PC-3 (cell line): ENCODE measurements at places on chromosomes 1 and 21. TPM values are rescaled to one million over a fixed set of nuclear protein-coding genes. Genes with fewer than 3 reads are reported as not detected.

- no peaks in the 10 kb centered on the region for H3K27me3 ChIP-seq
- peaks cover 81% of the 10 kb centered on the region for H3K36me3 ChIP-seq
- H3K4me3 ChIP-seq: peak overlapping the region; percentile 80
- DNase-seq: no peak
These were observed 4.2 kb downstream of the SFPQ start for GRCh38 chr1:35188578-35189392.

- no peaks in the 10 kb centered on the region for H3K4me1 ChIP-seq
- no peak overlapping the region for H3K4me3 ChIP-seq
- no peaks in the 10 kb centered on the region for H3K27me3 ChIP-seq
- no peaks in the 10 kb centered on the region for H3K36me3 ChIP-seq
These were observed 127.6 kb upstream of the DAB1 start for GRCh38 chr1:57551476-57551875.

DNA sequence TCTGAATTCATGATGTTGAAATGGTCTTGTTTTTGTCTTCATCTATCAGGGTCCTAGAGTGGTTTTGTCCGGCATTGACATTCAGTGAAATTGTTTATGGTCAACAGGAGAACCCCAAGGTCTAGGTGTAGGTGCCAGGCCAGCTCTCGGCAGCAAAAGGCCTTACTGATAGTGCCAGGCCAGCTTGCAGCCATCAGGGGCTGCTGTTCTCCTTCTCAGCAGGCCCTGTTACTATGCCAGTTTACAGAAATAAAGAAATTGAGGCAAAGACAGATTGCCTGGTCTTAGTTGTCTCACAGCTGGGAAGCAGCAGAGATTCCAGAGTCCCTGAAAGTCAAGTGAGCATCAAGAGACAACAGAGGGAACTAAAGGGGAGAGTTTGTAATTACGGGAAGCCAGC, 12.0 kb downstream of the HMGB4 start:
- no peak overlapping the region for H3K27ac ChIP-seq
- H3K36me3 ChIP-seq: no peaks in the 10 kb centered on the region
- no peak overlapping the region for H3K4me3 ChIP-seq
- H3K4me1 ChIP-seq: no peaks in the 10 kb centered on the region

E2F2 gene
- 7.0 and 8.3 TPM in 2 replicates for total RNA-seq

HOOK1 gene
- total RNA-seq: 5.0 TPM in 2 replicates

DNA sequence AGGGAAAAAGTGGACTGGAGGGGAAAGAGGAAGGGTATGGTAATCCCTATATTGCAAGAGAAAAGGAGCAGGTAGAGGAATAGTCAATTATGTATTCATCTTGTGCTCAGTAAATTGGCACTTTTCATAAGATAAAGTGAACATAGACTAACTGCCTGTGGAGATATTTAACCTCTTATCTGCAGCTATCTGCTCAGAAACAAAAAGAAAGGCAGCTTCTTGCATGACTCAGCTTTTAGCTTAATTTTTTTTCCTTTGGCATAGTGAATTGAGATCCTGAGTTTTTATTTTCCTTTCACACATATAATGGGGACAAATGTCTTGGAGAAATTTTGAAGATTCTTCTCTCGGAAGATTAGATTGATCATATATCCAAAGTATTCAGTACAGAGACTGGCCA, 127.6 kb upstream of the F3 start:
- no peak for DNase-seq
- no peak overlapping the region for H3K27ac ChIP-seq
- no peaks in the 10 kb centered on the region for H3K36me3 ChIP-seq
- H3K27me3 ChIP-seq: no peaks in the 10 kb centered on the region
- H3K4me1 ChIP-seq: no peaks in the 10 kb centered on the region

- peak within 1 kb of the TSS; percentile 58 for H3K4me3 ChIP-seq
- H3K27me3 ChIP-seq: no peaks in the 10 kb centered on the region
- DNase-seq: peak; percentile 77
- H3K36me3 ChIP-seq: no peaks in the 10 kb centered on the region
- no peak within 1 kb of the TSS for H3K27ac ChIP-seq
- peaks cover 8% of the 10 kb centered on the region; the same call in 1 of the 2 replicates for H3K4me1 ChIP-seq
These were observed at the start of gene CELSR2 for GRCh38 chr1:109248797-109249629. Gene CELSR2, plus strand, starts transcription at chr1:109249539. Its CDS starts 541 bp downstream, at chr1:109250080.

DNA sequence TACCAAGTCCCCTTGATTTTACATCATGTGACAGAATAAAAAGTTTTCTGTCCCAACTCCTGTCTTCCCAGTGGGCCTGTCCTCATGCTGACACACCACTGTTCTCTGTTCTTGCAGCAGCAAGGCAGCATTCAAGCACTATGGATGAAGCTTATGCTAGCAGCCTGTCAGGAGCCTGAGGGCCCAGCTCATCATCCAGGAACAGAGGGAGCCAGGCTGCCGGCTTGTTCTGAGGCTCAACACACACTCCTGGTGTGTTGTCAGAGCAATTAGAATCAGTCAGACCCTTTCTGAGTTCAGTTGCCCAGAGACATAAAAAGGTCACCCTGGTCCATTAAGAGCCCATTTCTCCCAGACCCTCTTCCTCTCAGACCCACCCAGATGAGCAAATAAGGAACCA, 282.9 kb downstream of the SEC16B start:
- no peak for DNase-seq
- H3K27me3 ChIP-seq: no peaks in the 10 kb centered on the region
- no peak overlapping the region for H3K4me3 ChIP-seq
- no peaks in the 10 kb centered on the region for H3K4me1 ChIP-seq
- H3K27ac ChIP-seq: no peak overlapping the region

GRCh38 chr1:56908619-56909221, 54.1 kb downstream of the C8A start:
- H3K36me3 ChIP-seq: no peaks in the 10 kb centered on the region
- DNase-seq: no peak
- no peak overlapping the region for H3K27ac ChIP-seq
- no peak overlapping the region for H3K4me3 ChIP-seq

GRCh38 chr1:39882152-39882551, 1.2 kb downstream of the TRIT1 start:
- H3K4me3 ChIP-seq: peak overlapping the region; percentile 98
- H3K27ac ChIP-seq: no peak overlapping the region
- H3K27me3 ChIP-seq: no peaks in the 10 kb centered on the region
- peaks cover 13% of the 10 kb centered on the region for H3K4me1 ChIP-seq

GRCh38 chr1:184775329-184775728, 20.7 kb upstream of the EDEM3 start:
- H3K4me3 ChIP-seq: no peak overlapping the region
- H3K27me3 ChIP-seq: no peaks in the 10 kb centered on the region
- no peaks in the 10 kb centered on the region for H3K4me1 ChIP-seq
- no peak for DNase-seq

- no peak for DNase-seq
- no peak overlapping the region for H3K27ac ChIP-seq
- no peak overlapping the region for H3K4me3 ChIP-seq
- H3K36me3 ChIP-seq: no peaks in the 10 kb centered on the region
- peaks cover 16% of the 10 kb centered on the region; the same call in 1 of the 2 replicates for H3K4me1 ChIP-seq
These were observed 79.5 kb upstream of the GREM2 start for GRCh38 chr1:240691501-240691900.

DNA sequence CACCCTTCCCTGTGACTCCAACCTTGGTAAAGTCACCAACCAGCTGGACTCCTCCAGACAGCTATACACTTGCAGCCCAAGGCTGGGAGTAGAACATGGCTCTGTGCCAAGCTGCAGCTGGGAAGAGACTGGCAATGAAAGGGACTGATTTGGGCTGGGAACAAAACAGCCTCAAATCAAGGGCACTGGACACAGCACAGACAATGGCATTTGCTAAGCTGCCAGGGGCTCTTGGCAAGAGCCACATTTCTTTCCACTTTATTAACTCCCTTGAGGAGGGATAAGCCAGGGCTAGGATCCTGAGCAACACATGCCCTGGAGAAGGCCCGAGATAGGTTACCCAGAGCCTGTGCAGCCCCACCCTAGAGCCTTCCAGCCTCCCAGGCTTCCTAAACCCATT, 12.0 kb downstream of the SYT11 start:
- no peaks in the 10 kb centered on the region for H3K27me3 ChIP-seq
- H3K27ac ChIP-seq: no peak overlapping the region
- no peak overlapping the region for H3K4me3 ChIP-seq
- DNase-seq: no peak
- no peaks in the 10 kb centered on the region for H3K4me1 ChIP-seq
- no peaks in the 10 kb centered on the region for H3K36me3 ChIP-seq

RLF gene
- total RNA-seq: 14.7 and 15.1 TPM in 2 replicates

- H3K27me3 ChIP-seq: peaks cover 86% of the 10 kb centered on the region
- no peaks in the 10 kb centered on the region for H3K36me3 ChIP-seq
- H3K4me3 ChIP-seq: no peak overlapping the region
These were observed 120.4 kb upstream of the RAB4A start for GRCh38 chr1:229150518-229150917.

- H3K27me3 ChIP-seq: no peaks in the 10 kb centered on the region
- H3K4me1 ChIP-seq: peaks cover 30% of the 10 kb centered on the region
- H3K27ac ChIP-seq: no peak overlapping the region
- DNase-seq: no peak
These were observed 219.7 kb upstream of the RUNX1 start for GRCh38 chr21:35268817-35269216.

DNASE2B gene
- total RNA-seq: not detected in 2 replicates

DNA sequence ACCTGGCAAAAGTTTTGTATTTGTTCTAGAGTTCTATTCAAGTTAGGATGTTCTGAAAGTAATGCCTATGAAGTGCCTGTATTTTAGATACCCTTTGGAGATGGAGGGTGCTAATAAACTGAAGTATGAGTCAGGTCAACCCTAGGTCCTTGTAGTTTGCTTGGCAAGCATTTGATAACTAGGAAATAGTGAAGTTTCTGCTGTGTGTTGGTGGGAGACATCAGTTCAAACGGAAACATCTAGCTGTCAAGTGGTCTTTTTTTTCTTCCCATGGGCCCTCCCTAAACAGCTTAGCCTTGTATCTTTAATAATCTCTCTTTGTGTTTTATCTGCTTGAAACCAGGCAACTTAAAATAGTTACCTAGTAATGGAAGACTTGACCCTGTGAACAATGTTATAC, 4.5 kb downstream of the MRPS6 start:
- DNase-seq: no peak
- H3K27me3 ChIP-seq: no peaks in the 10 kb centered on the region
- no peak overlapping the region for H3K27ac ChIP-seq
- peaks cover 54% of the 10 kb centered on the region for H3K4me1 ChIP-seq

DNA sequence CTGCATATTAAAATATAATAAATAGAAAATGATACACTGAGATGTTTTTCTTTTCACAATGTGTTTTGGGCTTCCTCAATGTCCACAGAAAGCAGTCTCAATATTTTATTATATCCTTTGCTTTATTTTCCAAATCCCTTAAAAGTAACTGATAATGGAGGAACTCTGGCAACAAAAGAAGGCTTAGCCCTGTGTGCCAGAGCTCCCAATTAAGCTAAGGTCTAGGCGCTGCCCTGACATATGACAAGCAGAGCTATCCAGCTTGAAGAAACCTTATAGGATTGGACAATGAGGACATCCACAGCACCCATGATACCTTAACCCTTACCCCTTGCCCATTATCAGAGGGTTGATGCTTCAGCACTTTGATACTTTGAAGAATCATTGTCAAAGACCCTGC, 12.9 kb upstream of the SHCBP1L start:
- H3K36me3 ChIP-seq: no peaks in the 10 kb centered on the region
- no peak for DNase-seq
- H3K4me1 ChIP-seq: peaks cover 29% of the 10 kb centered on the region

GRCh38 chr1:82567348-82567747, 766.6 kb downstream of the ADGRL2 start:
- no peak overlapping the region for H3K27ac ChIP-seq
- H3K36me3 ChIP-seq: no peaks in the 10 kb centered on the region
- H3K4me1 ChIP-seq: no peaks in the 10 kb centered on the region
- no peaks in the 10 kb centered on the region; the same call in 1 of the 2 replicates for H3K27me3 ChIP-seq
- H3K4me3 ChIP-seq: no peak overlapping the region

DNA sequence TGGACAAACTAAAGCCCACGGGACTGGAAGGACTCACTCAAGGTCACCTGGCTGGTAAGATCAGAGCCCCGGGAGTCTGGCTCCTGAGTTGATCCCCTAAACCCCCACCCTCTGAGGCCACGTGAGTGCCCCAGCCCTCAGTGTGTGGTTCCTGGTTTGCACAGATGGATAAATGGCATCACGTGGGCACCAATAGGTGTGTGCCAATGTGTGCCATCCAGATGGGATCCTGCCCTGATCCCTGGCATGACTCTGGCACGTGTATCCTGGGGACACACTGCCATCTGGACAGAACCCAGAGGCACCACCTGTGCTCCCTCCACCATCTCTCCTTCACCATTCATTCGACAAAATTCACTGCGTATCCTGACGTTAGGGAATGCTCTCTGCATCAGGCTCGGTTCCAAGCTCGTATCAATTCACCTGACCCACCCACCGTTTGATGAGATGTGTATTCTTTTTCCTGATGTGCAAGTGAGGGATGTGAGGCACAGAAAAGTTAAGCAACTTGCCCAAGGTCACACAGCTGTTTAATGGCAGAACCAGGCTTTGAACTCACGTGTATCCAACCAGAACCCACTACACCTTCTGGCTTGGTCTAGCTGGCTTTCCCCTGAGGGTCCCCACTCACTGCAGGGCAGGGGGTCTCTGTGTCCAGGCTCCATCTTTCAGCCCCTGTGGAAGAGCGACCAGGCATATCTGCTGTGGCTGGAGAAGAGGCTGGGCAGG, 49.8 kb upstream of the PAX7 start:
- no peak for DNase-seq
- no peak overlapping the region for H3K4me3 ChIP-seq
- H3K27me3 ChIP-seq: no peaks in the 10 kb centered on the region
- H3K4me1 ChIP-seq: no peaks in the 10 kb centered on the region; the same call in 1 of the 2 replicates
- no peaks in the 10 kb centered on the region for H3K36me3 ChIP-seq
- H3K27ac ChIP-seq: no peak overlapping the region
